Hematopoietic multipotent progenitor cell (in vitro differentiated cells): ENCODE measurements at places on chromosomes 3 and 15.

- DNase-seq, result no peak
These were observed 440.8 kb downstream of the RAP2B start for GRCh38 chr3:153602801-153603200.

DNA sequence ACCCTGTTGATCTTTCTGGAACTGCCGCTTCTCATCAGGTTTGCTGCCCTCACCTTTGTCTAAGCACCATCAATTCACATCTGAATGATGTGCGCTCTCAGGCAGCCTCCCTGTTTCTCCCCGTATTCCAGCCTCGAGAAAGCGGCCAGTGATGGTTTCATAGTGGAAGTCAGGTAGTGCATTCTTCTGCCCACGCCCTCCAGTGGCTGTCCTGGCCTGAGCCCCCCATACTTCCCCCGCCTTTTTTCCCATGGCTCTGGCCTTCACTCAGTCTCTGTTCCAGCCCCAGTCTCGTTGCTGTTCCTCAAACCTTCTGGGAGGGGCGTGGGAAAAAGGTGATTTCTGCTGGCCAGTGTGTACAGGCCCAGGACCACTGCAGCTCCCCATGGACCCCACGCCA, 101.3 kb downstream of the ASB7 start:
- no peak for DNase-seq

DNA sequence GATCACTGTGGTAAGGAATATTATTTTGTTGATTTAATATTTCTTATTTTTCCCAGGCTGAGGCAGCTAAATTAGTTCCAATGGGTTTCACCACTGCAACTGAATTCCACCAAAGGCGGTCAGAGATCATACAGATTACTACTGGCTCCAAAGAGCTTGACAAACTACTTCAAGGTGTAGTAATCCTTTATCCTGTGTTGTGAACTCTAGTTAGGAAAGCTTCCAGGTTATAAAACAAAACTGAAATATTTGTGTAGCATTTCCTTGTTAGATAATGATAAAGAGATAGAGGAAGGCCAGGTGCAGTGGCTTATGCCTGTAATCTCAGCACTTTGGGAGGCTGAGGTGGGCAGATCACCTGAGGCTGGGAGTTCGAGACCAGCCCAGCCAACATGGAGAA, 11.1 kb downstream of the RAD51 start:
- no peak for DNase-seq

DNA sequence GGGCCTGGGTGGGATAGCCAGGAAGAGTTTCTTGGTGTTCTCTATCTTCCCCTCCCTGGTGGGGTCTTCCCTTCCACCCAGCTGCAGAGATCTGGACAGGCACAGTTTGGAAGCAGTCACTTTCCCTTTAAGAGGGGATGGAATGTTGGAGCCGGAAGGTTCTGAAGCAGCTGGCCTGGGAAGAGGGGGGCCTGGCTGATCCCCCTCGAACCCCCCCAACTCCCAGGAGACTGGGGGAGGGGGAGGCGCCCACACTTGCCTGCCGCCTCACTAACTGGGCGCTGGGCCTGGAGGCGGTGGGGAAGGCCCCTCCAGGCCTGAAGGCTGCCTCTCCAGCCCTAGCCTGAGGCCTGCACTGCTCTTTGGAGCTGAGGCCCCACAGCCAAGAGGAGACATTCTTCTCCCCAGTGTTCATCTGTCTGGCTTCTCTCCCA, 1.4 kb downstream of the DVL3 start:
- DNase-seq, result no peak

DNA sequence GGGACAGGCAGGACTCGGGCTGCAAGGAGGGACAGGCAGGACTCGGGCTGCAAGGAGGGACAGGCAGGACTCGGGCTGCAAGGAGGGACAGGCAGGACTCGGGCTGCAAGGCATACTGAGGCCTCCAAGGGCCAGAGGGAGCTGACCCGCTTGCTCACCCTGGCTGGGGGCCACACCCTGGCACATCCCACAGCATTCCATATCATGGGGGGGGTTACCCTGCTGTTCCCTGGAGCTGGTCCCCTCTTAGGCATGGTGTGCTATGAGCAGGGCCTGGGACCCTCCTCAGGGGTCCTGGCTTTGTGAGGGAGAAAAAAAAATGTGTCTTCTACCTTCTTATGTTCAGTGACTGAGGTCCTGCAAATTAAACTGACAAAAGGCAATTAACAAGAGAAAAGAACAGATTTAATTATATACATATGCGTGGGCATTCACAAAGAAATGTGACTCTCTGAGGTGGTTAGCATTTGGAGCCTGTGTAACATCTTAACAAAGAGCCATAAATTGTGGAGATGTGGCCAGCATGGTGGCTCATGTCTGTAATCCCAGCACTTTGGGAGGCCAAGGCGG, 97.6 kb upstream of the ALDH1A3 start:
- DNase-seq, result no peak
